ENCODE measurements at places on chromosomes 16 and 17. TPM values are rescaled to one million over a fixed set of nuclear protein-coding genes. Genes with fewer than 3 reads are reported as not detected.

KRTAP2-3 gene
- total RNA-seq: not detected

CCL7 gene
- total RNA-seq: not detected

SOCS1 gene
- total RNA-seq: 1.4 TPM

OTOP2 gene
- not detected for total RNA-seq

PRSS33 gene
- not detected for total RNA-seq

REXO5 gene
- 6.1 TPM for total RNA-seq

TBC1D24 gene
- total RNA-seq: 8.1 TPM

FOXF1 gene
- total RNA-seq: not detected

C1QL1 gene
- 0.96 TPM for total RNA-seq

ABCC6 gene
- not detected for total RNA-seq

MPRIP gene
- 214 TPM for total RNA-seq

Measured in MCF 10A (cell line).